Stimulated activated CD4-positive, alpha-beta T cell treated with anti-CD3 and anti-CD28 coated beads, Interleukin-1b, Interleukin-23, amount 100 ng/mL, for 24 hours (primary cell): ENCODE measurements at places on chromosomes 12 and 14.

GRCh38 chr14:89618330-89618708, 201.3 kb upstream of the FOXN3 start:
- DNase-seq: no peak

DNA sequence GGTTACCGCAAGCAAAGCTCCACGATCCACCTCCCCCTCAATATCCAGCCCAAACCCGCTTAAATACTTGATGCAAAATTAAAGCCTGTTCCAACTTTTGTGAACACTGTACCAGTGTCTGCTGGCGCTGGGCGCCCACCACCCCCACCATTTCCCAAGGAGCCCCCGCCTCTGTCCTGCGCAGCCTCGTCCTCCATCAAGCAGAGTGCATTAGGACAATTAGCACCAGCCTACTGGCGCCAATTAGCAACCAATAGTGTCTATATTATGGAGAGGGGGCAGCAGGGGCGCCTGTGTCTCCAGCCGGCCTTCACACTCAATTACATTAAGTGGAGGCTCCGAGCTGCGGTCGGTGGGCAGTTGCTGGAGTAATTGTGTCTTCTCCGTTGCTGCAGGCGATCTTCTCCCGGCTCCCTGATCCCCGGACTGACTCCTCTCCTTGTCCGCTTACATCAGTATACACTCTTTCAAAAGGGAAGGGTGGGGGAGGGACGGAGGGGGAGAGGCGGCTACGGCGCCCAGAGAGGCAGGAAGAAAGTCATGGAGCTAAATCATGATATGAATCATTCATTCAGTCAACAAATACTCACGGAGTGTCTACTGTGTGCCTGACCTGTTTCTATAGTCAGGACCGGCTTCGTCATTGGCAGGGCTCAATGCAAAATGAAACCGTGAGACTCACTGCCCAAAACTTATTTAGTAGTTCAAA, 707.3 kb downstream of the MED13L start:
- no peak for DNase-seq

DNA sequence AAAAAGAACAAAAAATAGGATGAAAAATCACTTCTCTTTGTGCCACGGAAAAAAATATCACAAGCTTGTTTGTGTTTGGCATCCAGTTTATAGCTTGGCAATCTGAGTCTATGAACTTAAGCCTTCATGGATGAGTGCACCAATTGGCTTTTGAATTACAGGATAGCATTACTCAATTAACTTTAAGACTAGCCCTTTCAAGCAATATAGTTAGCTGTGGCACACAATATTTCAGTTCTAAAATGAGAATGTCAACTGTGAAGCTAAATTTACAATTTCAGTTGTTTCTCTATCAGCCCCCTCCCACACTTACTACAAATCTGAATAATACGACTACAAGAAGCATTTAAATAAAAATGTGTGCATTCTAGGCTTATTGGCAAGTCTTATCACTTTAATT, 8.3 kb downstream of the RERG start:
- no peak for DNase-seq

GRCh38 chr12:106021516-106021915, 117.2 kb downstream of the NUAK1 start:
- DNase-seq: no peak

DNA sequence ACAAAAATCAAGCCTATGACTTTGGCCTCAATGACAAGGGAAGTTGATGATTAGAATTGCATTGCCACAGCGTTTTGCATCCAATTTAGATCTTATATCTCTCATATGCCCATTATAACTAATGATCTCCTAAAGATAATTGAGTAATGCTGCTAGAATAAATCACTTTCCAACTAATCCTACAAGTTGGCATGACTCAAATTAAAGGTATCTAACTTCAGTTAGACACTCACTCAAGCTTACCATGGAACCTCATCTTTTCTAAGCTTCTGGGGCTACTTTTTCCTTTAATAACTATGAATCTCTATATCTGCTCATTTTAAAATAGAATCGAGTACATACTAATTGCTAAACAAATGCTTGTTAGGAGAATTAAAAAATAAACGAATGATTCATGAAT, 427.8 kb downstream of the BTG1 start:
- no peak for DNase-seq

GRCh38 chr12:13187399-13187798, 9.1 kb upstream of the EMP1 start:
- DNase-seq: no peak

DNA sequence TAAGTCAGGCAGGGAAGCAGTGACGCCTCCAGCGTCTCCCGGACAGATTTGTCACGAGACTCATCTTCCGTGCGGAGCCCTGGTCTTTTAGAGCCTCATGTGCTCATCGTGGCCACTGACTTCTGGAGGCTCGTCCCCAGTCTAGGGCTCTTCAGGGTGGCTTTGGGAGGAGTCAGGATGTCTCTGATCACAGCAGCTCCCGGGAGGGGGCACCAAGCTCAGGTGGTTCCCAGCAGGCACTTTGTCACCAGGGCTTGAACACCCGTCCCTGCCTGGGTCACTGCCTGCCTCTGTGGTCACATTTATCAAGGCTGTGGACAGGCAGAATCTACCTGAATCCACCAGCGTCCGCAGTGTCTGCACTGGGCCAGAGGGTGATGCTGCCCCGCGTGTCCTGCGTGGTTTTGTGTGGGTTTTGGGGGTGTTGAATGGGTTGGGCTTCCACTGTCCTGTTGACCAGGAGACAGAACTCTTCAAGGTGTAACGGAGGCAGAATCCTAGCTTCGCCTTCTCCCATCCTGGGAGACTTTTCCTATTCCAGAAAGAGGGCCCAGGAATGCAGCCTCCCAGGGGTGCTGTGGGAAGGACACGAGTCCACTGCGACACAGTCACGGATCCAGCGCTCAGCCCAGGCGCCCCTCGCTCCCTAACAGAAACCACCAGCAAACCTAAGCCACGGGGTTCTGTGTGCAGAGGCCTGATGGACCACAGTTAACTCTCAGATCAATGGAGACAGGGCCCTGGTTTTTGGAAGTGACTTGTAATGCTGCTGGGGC, 132.3 kb downstream of the ADGRD1 start:
- no peak for DNase-seq

- DNase-seq: no peak
Measured at GRCh38 chr12:120010661-120011230, 21.7 kb downstream of the BICDL1 start.

GRCh38 chr12:80892597-80893445, 44.9 kb downstream of the LIN7A start:
- no peak for DNase-seq

GRCh38 chr14:68762953-68763764, 29.7 kb downstream of the ZFP36L1 start:
- no peak for DNase-seq

GRCh38 chr12:42332301-42333285, 6.6 kb downstream of the PPHLN1 start:
- no peak for DNase-seq

GRCh38 chr12:94957006-94957405, 46.5 kb downstream of the NDUFA12 start:
- DNase-seq: no peak

DNA sequence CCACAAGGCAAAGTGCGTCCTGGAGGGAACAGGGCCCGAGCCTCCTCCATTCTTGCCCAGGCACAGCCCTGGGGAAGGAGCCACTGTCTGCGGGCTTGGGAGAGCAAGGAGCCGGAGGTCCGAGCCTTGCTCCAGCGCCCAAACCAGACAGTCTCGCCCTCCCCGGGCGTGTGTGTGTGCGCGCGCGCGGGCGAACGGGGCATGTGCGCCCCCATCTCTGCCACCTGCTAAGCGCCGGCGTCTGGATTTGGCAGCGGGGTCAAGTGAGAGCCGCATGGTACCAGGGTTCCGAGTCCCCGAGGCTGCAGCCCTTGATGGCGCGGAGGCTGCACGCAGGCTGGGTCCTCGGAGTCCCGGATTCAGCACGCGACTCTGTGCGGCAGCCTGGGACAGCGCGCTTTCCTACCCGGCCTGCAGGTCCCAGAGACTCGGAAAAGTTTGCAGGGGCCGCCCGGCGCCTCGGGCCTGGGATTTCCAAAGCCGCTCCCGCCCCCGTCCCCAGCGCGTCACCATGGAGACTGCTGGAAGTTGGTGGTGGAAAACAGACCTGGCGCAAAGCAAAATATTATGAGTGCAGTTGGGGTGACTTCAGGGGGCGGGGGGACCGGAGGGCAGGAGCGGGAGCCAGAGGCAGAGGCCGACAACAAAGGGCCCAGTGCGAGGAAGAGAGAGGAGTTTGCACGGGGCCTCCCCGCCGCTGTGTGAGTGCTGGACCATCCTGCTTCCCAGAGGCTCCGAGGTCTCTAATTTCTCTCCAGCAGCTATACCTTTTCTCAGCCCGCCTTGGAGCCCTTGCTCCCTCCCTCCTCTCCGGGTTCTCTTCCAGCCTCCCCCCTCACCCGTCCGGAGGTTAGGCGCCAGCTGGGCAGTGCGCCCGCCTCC, 4.2 kb downstream of the RFX4 start:
- no peak for DNase-seq

- no peak for DNase-seq
Measured at GRCh38 chr14:85250414-85251189, 279.3 kb upstream of the FLRT2 start.

GRCh38 chr12:52333321-52333720, 12.1 kb upstream of the KRT83 start:
- DNase-seq: no peak
